ENCODE measurements at places on chromosomes 2 and 18. TPM values are rescaled to one million over a fixed set of nuclear protein-coding genes. Genes with fewer than 3 reads are reported as not detected.

GRCh38 chr2:62586981-62587380 lies 81.0 kb upstream of the TMEM17 start:
- no peak for DNase-seq

DNA sequence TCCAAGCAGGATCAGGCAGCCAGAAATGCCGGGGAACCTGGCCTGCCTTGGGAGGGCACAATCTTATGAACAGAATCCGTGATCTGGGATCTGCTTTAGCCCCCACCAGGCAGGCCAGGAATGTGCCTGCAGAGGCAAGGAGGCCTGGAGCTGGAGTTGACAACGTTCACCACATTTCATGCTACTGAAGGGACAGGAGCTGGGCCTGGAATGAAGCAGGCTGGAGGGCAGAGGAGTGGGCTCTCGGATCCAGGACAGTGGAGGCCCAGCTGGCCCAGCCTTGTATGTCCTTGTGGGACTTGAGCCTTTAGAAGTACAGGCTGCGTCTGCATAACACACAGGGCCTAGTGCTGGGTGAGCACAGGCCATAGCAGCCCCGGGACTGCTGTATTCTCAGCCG lies 91.8 kb downstream of the KLHL29 start:
- DNase-seq, result no peak

DNA sequence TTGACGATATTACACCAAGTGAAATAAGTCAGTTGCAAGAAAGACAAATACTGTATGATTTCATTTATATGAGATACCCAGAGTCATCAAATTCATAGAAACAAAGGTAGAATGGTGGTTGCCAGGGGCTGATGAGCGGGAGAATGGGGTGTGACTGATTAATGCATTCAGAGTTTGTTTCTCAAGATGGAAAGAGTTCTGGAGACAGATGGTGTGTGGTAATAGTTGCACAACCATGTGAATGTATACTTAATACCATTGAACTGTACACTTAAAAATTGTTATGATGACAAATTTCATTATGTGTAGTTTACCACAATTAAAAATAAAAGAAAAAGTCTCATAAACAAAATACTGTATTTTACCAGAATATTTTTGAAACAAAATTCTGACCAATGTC lies 117.3 kb downstream of the PIGN start:
- DNase-seq, result no peak

The KIF1A gene
- 47.1 TPM for total RNA-seq

DNA sequence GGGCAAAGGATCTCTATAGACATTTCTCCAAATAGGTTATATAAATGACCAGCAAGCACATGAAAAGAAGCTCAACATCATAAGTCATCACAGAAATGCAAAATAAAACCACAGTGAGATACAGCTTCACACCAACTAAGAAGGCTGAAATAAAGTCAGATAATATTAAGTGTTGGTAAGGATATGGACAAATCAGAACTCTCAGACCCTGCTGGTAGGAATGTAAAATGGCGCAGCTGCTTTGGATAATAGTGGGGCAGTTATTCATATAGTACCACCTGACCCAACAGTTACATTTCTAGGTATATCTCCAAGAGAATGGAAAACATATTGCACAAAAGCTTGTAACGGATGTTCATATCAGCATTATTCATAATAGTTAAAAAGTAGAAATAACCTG lies 14.0 kb downstream of the EPB41L5 start:
- DNase-seq, result no peak

GRCh38 chr2:30666266-30666874 lies 140.9 kb downstream of the CAPN13 start:
- no peak for DNase-seq

DNA sequence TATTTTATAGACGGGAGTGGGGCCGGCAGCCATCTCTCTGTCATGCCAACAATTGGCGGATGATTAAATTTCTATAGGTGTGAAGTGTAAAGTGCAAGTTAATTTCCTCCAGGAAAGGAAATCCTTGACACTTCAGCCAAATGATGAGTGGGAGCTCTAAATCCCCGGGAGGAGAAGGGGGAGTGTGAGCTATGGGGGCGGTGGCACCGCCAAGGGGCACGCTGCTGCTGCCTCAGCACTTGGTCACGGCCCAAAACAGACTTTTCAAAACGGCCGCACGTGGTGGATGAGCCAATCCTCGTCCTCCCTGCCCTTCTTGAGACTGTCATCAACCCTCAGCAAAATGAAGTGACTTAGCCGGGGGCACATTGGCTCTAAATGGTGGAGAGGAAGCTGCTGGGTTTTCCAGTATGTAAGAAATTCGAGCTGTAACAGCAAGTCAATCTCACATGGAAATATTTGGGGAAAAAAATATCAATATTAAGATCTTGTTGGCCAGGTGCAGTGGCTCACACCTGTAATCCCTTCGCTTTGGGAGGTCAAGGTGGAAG lies 200.8 kb downstream of the TFCP2L1 start:
- DNase-seq, result no peak

- no peak for DNase-seq
Observed at GRCh38 chr2:2021995-2022394, 277.7 kb upstream of the PXDN start.

DNA sequence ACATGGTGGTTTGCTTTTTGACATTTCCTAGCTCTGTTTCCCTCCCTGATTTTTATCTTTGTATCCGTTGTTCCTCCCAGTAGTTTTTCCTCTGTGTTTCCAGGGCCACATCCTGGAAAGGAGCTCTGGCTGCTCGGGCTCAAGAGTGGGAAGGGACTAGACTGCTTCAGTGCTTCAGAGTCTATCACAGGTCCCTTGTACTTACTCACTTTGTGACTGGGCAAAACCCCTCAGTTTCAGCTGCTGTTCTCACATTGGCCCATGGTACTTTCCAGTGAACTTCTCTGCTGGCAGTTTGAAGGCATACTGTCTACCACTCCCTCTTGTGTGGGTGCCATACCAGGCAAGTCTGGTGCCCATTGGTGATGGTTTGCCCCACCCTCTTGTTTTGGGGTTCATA lies 7.5 kb upstream of the STAMBP start:
- DNase-seq, result no peak

The LYG2 gene
- not detected for total RNA-seq

The NTSR2 gene
- not detected for total RNA-seq

- no peak for DNase-seq
Observed at GRCh38 chr2:165007161-165007744, 51.9 kb upstream of the SLC38A11 start.

The GPATCH11 gene
- total RNA-seq, result 2.2 TPM

The CKAP2L gene
- total RNA-seq, result not detected

The CPO gene
- total RNA-seq, result 0.12 TPM

The C2orf15 gene
- 3.1 TPM for total RNA-seq

GRCh38 chr2:8538931-8539621 lies 142.8 kb upstream of the ID2 start:
- no peak for DNase-seq

The AGBL5 gene
- total RNA-seq, result 10.6 TPM

GRCh38 chr18:74784752-74785151 lies 187.1 kb downstream of the ZNF407 start:
- DNase-seq, result no peak

GRCh38 chr2:173997269-173997668 lies 32.1 kb upstream of the SP3 start:
- no peak for DNase-seq

DNA sequence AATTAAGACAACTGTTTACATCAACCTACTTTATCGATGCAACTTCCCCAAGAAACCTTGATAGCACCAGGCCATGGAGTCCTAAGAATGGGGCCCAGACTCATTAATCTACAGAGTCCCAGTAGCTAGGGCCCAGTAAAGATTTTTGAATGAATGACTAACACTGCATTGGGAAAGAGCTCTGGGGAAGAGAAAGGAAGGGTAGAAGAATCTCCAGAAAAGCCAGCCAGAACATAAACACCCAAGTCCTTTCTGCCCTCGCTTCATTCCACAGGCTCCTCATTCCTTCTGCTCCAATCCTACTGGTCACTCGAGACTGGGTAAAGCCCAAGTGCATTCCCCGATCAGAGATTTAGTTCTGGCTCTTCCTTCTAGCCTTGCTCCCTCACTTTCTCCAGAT lies 44.3 kb downstream of the CYRIA start:
- no peak for DNase-seq

- no peak for DNase-seq
Observed at GRCh38 chr18:41504316-41504715, 450.7 kb upstream of the PIK3C3 start.

GRCh38 chr2:112185131-112185530 lies 46.9 kb downstream of the FBLN7 start:
- no peak for DNase-seq

DNA sequence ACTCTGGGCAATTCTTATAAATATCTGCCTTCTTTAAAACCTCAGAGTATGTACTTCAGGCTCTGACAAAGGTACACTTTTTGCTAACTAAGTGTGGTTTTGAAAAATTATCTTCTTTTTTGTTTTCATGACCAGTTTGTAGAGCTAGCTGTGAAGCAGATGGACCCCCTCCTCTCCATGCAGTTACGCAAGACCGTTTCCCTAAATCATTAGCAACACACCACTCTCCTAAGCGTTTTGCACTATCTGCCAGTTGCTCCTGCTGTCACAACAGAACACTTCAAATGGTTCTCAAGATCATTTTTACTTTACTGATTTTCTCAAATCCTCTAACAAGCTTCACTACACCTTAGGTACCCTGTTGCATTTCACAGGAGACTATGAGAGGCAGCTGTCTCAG lies 53.3 kb downstream of the GULP1 start:
- DNase-seq, result no peak

- DNase-seq, result no peak
Observed at GRCh38 chr2:127173057-127173456, 47.0 kb downstream of the CYP27C1 start.

GRCh38 chr2:65999796-66000195 lies 435.1 kb upstream of the MEIS1 start:
- no peak for DNase-seq

- DNase-seq, result no peak
Observed at GRCh38 chr2:203669820-203670219, 36.6 kb upstream of the CD28 start.

- DNase-seq, result no peak
Observed at GRCh38 chr2:178193496-178193822, 853 bp upstream of the OSBPL6 start.

DNA sequence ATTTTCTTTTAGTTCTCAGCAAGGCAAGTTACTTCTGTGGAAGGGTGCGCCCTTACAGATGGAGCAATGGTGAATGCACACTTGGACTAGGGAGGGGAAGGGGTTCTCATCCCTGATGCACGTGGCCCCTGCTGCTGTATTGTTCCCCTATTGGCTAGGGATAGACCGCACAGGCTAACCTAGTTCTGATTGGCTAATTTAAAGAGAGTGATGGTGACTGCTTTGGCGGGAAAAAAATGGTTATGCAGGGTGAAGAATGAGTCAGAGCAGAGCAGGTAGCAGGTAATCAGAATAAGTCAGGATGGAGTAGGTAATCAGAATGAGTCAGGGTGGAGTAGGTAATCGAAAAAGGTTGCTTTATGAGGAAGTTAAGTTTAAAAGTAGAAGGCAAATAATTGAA lies 171.5 kb downstream of the MTCL1 start:
- no peak for DNase-seq

DNA sequence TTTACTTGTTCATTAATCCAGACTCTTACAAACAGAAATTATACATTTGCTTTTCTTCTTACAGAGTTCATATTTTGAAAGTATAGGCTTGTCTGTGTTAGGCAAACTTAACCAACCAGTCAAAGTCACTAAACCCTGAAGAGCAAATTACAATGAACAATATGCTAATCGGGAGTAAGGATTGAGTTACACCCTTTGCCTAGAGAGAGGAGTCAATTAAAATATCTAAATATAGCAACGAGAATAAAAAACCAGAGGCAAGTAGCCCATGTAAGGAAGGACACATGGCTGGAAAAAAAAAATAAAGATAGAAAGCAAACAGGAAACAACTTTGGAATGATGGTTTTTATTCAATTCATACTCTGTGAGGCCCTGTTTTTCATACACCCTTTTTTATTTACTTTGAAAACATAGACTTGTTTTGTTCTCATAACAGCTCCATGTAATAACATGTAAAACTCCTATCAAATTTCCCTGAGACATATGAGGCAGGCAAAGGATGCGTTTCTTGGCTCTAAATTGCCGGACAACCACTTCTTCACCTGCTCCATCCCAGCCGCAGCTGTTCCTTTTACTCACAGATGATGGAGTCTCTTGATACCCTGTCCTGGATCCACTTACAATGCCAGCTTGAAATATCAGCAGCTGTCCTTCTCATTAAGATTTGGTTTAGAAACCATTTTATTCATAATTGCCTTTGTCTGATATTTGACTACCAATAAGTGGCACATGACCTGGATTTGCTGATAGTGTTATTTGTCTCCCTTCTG lies 767.7 kb upstream of the GCFC2 start:
- DNase-seq, result no peak

DNA sequence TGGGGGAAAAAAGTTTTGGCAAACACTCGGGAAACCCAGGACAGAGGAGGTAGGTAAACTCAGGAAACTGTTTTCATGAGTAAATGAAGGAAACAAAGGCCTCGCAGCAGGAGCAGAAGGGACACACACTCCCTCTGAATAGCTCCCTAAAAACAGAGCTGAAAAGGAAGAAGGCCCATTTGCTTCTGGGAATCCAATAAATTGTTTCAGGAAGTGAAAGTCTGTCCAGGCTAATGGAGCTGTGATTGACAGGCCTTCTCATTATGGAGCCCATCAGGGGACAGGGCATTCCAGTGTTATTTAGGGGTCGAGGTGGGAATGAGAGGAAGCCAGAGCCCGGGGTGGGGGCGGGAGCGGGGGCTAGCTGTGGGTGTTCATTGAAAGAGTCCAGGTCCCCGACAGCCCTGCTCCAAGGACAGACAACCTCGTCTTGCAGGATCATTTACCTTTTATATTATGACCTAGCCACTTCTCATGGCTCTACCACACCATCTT lies 81.2 kb downstream of the GBX2 start:
- DNase-seq, result no peak

The ACMSD gene
- total RNA-seq, result not detected

GRCh38 chr2:230360028-230360427 lies 33.0 kb downstream of the SP140L start:
- no peak for DNase-seq

DNA sequence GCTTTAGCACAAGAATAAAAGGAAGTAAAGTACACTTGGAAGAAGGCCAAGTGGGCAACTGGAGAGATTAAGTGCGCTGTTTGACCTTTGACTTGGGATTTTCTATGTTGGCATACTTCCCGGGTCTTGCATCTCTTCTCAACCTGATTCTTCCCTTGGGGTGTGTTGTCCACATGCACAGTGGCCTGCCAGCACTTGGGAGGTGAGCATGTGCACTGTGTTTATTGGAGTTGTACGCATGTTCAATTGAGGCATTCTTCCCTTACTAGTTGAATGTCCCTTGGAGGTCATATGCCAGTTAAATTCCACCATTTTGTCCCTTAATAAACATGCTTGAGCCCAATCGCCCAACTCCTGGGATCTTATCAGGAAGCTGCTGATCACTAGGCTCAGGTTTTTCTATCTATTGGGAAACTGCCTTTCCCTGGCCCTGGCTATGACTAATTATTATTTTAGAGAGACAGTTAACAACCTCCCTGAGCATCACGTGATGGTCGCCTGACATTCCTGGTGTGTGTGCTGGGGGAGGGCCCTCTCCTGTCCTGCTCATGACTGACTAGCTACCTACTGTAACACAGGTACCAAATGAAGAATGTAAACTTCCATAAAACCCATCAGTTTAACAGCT lies 62.5 kb upstream of the RAPGEF4 start:
- DNase-seq, result no peak

GRCh38 chr2:217553679-217554078 lies 449.1 kb downstream of the TNS1 start:
- no peak for DNase-seq

- no peak for DNase-seq
Observed at GRCh38 chr2:85974390-85974789, 85.6 kb upstream of the ST3GAL5 start.

Measured in pancreas (tissue), 10 donors.